ENCODE measurements at places on chromosomes 3 and 15.

- no peak for DNase-seq
Observed at GRCh38 chr15:36497901-36498300, 81.5 kb upstream of the CDIN1 start.

- DNase-seq = no peak
Observed at GRCh38 chr15:68385240-68385561, 46.8 kb downstream of the ITGA11 start.

DNA sequence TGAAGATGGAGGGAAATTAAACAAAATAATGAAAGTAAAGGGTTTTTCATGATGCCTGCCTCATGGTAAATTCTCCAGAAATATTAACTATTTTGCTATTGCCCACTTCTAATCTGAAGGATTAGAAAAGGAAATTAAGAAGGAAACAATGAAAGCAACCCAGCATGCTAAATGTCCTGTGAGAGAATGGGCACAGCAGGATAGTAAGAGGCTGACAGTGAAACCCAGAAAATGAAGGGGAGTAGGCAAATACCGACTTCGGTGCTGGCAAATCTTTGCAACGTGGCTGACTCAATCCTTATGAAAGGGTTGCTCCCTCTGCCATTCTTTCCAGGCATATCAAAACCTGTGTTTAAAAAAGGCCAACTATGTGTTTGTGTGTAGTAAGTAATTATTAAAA, 147.5 kb upstream of the SYNPR start:
- DNase-seq = no peak

- peak; percentile 57 for DNase-seq
Observed at GRCh38 chr15:40902605-40903561, 8.6 kb downstream of the VPS18 start.

DNA sequence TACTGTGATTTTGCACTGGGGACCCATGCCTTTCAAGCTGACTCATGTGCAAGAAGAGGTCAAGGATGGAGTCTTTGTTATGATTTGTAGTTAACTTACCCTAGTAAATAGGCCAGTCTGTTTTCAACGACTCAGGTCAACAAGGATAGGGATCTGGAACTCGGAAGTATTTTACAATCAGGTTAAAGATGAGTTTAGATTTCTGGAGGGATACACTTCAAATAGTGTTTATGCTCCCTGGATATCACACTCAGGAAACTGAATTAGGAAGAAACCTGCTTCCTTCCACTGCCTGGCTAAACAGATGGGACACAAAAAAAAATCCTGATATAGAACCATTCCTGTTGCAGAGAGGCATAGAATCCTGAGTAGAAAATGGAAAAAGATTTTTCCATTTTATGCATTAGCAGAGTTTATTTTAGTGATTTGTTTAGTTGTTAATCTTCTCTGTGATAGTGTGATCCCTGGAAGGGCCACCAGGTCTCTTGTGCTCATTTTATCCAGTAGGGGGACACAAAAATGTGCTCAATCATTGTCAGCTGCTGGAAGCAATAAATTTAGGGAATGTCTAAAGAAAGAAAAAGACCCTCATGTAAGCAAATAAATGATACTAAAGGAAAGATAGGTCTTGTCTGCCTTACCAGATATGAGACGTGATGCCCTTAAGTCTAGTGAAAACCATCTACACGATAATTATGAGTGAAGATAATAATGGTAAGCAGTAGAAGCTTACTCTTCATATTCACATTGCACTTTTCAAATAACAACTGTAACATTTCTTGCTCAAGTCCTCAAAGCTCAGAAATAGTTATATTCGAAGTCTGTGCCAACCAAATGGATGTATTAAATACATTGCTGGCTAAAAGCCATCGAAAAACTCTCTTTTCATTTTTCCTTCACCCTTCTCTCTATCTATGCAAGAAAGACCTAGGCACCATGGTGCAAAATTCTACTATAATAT, 452.1 kb upstream of the KCNMB2 start:
- DNase-seq = peak; percentile 58

DNA sequence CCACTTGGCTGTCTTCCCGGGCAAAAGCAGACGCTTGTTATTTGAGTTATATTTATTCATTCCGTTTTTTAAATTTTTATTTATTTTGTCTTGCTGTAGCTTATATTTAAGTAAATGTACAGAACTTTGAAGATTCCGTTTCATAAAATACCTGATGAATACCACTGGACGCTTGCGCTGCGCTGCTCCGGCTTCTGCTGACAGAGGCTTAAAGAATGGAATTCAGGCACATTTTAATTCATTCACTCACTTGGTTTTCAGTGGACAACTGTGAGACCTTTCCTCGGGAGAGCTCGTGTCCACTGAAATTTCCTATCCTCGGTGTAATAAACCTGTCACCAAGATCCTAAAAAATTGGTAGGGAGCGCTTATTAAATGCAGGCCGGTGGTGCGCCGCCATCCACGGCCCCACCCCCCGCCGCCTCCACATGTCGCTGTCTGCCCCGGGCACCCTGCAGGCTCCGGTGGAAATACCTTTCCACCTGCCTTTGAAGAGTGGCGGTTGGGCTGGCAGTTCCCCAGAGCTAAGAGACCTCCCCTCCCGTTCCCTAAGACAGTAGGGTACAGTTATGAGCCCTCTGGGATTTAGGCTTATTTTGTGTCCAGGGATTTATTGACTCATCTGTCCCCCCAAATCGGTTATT, 62.5 kb upstream of the UBE2E1 start:
- no peak for DNase-seq

DNA sequence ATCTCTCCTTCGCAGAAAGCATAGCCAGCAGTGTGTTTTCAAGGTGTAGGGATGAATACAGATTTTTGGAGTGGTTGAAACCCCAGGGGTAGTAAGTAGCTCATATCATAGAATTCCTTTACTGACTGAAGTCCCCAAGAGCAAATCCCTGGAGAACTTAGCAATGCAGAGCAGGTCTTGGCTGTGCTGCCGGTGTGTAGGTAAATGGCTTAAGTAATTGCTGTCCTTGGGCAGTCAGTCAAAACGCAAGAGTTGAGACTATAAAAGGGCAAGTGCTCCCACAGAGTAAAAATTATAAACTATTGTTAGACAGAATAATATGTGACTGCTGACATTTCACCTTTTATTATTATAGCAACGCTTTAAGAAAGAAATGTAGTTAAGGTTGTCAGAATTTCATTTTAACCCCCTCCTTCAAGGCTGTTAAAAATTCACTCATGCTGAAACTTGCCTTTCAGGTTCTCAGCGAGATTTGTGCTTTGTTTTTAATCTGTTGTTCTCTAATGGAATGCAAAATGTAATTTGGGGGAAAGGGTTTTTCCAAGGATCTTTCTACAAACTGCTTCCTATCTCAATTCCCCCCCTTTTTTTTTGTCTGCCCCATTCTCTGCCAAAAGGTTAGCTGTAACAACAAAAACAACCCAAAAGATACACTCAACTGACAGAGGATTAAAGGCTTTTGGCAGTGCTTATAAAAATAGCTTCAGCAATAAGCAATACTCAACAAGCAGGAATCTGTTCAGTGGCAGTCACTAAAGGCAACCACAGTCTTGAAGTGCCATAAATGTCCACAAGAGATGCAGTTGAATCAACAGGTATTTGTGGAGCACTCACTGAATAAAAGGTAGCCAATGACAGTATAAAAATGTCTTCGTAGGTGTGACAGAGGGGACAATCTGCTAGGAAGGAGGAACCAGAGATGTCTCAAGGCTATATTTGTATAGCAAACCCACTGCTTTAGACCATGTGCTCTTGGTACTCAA, 105.3 kb downstream of the THRB start:
- no peak for DNase-seq

DNA sequence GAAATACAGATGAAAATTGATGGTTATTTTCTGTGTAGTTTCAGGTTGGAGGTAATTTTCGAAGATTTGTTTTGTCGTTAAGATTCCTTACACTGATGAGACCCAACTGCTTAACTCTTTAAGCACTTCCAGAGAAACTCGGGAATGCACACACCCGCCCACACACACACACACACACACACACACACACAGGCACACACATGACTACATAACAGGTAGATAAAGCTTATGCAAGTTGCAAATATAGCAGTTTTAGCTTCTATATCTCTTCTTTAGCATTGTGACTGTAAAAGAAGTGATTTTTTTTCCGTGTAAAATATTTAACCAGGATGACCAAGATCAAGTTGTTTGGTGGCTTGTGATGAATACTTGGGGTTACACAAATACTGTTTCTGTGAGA, 294.9 kb upstream of the NR2F2 start:
- no peak for DNase-seq

DNA sequence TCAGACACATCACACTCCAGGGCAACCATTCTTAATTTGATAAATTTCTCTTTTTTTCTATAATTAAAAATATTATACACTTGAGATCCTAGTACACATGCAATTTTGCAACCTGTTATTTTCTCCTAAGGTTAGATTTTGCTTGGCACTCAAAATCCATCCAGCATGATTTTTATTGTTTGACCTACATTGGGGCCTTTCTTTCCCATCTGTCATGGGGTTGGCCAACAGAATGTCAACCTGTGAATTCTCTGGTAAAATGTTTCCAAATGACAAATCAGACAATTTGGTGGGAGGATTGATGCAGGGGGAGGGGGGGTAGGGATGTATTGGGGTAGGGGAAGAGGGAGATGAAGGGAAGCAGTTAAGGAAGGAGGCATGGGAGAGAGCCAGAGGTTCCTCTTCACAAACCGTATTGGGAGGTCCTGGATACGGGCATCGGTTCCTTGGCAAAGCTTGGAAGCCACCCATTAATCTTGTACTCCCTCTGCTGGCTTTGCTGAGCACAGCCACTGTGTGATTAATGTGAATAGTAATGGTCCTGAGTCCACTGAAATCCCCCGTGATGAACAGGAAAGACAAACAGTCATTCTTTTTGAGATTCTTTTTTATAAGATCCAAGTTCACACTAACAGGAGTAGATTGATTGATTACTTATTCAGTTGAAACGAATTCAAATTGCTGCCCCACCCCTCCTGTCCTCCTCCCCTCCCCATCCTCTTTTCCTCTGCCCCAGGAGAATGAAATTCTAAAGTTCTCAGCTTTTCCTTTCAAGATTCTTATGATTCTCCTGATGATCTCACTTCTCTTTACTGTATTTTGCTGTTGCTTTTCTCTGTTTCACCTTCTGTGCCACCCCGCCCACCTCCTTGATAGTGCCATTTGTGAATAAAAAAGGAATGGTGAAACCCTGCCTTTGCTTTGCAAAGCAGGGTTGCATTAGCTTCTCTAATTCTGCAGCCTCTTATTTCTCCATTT, 82.2 kb upstream of the SLC25A26 start:
- peak; percentile 67 for DNase-seq

- DNase-seq = no peak
Observed at GRCh38 chr15:94411846-94412245, 180.5 kb downstream of the MCTP2 start.

- no peak for DNase-seq
Observed at GRCh38 chr3:124965413-124965812, 30.9 kb upstream of the MUC13 start.

GRCh38 chr15:89993349-89993748, 7.8 kb upstream of the ZNF710 start:
- no peak for DNase-seq

DNA sequence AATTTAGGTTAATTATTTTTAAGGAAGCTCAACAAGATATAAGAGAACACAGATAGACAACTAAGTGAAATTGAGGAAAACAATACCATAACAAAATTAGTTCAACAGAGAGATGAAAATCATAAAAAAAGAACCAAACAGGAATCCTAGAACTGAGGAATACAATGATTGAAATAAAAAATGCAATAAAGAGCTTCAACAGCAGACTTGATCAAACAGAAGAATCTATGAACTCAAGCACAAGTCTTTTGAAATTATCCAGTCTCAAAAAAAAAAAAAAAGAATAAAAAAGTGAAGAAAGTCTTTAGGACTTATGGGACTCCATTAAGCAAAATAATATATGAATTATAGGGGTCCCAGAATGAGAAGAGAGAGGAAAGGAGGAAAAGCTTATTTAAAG, 42.0 kb upstream of the GNB4 start:
- DNase-seq = no peak
